Kidney (tissue), 22 donors: ENCODE measurements at places on chromosomes 13 and 19. TPM values are rescaled to one million over a fixed set of nuclear protein-coding genes. Genes with fewer than 3 reads are reported as not detected.

DNA sequence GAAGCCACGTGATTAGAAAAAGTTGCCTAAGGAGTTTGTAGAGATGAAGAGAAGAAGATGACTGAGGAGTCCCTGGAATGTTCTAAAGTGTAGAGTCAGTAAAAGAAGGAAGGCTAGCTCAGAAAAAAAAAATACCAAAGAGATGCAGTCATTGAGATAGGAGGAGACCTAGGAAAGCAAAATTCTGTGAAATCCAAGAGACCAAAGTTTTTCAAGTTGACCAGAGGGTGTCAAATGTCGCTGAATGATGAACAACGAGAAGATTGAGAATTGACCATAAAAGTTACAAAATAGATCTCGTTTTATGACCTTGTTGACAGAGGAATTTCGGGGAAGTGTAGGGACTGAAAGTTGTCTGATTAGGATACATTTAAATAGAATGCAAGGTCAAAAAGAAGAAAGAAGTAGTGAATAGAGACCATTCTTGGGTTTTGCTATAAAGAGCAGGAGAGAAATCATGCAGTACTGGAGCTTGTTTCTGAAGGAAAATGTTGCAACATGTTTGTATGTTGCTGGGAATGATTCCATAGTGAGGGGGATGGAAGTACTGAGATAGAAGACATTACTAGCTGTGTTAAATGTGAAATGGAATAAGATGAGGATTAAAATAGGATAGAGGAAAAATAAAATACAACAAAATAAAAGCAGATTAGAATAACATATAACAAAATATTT, 30.2 kb upstream of the HTR2A start:
- DNase-seq: peak; percentile 10

Gene CEACAM8
- not detected for polyA plus RNA-seq

GRCh38 chr13:19959831-19960652, 1.5 kb downstream of the ZMYM2 start:
- DNase-seq: peak; percentile 97

GRCh38 chr13:110070511-110071120, 236.3 kb downstream of the COL4A1 start:
- DNase-seq: no peak

Gene WDR62
- 0.58 TPM for polyA plus RNA-seq

- no peak for DNase-seq
Measured at GRCh38 chr13:29514720-29515310, 80.7 kb downstream of the SLC7A1 start.

DNA sequence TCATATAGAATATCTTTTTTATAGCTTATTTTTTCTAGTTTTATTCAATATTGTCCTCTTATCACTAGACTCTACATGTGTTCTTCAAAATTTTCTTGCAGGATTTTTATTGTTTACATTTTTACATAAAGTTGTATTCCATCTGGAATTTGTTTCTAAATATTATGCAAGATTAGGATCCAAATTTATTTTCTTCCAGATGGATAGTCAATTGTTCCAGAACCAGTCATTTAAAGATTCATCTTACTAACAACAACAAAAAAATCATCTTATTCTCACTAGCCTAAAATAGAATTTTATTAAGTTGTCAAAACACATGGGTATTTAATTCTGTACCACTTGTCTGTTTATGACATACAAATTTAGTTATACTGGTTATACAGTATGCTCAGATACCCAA, 390.4 kb upstream of the GPC6 start:
- DNase-seq: no peak

- no peak for DNase-seq
Measured at GRCh38 chr19:51664131-51664530, 17.5 kb upstream of the SIGLEC14 start.

DNA sequence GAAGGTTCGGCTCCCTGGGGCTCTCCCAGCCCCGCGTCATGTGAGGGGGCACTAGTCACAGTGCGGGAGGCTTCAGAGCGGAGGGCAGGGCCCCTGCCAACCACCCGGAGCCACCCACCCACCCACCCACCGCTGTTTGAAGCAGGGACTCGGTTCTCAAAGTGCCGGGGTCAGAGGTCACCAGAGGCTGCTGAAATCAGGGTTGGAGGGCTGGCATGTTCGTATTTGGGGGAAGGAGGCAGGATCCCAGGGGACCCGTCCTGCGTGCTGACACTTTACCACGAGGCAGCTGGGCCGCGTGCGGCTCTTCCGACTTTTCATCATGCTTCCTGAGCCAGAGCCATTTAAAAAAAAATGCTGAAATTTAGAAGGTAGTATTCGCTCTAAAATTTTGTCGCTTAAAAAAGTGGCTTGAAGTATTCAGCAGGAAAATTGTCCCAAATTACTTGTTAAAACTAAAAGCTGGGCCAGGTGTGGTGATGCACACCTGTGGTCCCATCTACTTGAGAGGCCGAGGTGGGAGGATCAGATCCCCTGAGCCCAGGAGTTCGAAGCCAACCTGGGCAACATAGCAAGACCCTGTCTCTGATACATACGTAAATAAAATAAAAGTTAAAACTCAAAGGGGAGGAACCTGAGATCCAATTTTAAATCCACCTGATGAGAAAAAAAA, 21.2 kb downstream of the ATP11A start:
- DNase-seq: no peak

DNA sequence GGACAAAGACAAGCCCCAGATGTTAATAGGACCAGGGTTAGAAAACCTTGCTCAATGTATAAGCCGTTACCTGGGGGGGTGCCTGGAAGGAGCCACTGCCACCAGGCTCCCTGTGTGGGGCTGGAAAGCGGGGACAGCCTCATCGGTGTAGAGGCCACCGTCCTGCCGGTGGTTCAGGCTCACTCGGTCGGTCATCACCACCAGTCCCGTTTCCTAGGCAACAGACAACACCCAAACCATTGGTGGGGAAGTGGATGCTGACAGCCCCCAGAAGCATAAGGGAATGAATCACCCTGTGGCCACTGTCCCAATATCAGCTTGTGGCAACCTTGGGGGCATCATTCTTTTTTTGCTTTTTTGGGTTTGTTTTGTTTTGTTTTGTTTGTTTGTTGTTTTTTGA, 55.8 kb downstream of the CPAMD8 start:
- DNase-seq: no peak

DNA sequence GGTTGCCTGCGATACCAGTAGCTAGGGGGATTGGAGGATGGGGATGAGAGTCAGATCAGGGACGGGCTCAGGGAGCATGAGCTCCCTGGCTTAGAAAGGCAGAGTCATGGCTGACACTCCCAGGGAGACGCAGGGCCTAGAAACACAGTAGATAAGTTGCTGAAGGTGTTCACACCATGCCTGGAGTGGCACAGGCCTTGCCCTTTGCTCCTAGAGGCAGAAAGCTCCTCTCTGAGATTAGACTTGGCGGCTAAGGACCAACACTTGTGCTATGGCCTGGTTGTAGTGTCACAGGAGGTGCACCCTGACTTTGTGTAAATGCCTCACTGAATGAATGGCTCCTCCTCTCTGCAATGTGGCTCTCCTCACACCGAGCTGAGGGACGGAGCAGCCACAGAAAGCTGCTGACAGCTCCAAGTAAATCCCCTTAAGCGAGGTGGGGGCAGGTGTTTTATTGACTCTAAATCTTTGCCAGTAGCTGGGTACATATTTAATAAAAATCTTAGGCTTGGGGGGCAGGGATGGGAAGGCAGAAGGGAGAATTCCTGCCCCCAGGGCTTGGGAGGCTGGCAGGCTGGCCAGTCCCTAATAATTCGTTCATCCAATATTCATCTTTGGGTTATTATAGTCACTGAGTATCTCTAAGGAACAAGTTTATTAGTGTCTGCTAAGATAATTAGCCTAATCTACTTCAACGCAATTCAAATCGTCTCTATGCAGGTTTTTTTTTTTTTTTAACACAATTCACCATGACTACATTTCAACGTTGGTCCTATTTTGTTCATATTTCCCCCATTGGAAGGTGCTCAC, 54.9 kb downstream of the SIAH3 start:
- DNase-seq: no peak

GRCh38 chr13:45356966-45357672, 16.1 kb upstream of the TPT1 start:
- no peak for DNase-seq

Gene ATP4B
- 0.45 TPM for polyA plus RNA-seq

GRCh38 chr13:94590744-94591143, 5.2 kb downstream of the TGDS start:
- no peak for DNase-seq

GRCh38 chr13:20136781-20137703, 23.8 kb downstream of the GJA3 start:
- peak; percentile 71 for DNase-seq
